ENCODE measurements at places on chromosomes 12 and 14.

DNA sequence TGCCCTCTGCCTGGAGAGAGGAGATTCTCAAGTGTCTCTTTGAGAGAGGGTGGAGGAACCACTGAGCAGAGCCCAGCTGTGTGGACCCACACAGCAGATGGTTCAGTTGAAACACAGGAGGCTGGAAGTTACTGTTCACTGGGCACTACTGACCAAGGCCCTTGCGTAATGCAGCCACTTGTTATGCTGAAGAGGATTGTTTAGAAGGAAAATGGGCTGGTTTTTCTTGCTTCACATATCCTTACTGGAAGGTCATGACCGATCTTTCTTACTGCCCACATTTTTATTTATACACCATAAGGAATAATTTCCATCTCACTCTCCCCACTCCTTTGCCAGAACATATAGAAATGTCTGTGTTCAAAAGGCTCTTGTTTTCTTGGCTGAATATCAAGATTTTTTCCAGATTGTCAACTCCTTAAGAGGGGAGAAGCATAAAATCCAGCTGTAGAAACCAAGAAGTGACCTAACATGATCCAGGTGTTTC is 375.1 kb upstream of the DDHD1 start:
- no peak for DNase-seq

DNA sequence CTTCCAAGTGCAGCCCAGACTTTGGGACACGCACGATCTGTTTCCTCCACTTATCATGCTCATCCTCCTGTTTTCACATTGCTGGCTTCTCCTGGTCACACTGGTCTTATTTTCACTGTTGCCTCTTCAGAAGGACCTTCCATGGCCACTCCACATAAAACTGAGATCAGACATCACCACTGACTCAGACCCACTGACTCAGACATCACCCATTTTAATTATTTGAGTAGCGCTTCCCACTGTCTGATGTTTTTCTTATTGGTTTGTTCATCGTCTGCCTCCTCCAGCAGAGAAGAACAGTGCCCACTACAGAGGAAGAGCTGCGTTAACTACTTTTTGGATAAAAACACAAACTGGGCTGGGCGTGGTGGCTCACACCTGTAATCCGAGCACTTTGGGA is 270.5 kb upstream of the PWP1 start:
- DNase-seq, result no peak

GRCh38 chr12:87467936-87468335 is 561.3 kb downstream of the C12orf50 start:
- DNase-seq, result no peak

- DNase-seq, result no peak
Measured at GRCh38 chr12:79299447-79300198, 391.1 kb downstream of the PAWR start.

DNA sequence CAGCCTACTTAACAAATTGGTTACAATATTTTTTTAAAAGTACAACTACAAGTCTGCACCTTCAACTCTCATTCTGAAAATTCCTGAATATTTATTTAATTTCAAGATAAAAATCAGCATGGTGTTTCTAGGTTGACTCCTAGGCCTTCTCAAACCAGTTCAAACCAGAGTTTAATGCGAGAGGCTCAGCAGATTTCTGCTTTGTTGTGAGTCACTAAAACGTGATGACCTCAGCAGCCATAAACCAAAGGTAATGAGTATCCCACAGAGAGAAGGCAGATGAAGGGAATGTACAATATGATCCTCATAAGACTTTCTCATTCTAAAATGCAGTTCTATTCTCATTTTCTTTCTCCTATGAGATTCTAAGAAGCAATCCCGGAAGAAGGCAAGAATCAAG is 1.5 kb downstream of the PRDM4 start:
- DNase-seq, result peak; percentile 18

DNA sequence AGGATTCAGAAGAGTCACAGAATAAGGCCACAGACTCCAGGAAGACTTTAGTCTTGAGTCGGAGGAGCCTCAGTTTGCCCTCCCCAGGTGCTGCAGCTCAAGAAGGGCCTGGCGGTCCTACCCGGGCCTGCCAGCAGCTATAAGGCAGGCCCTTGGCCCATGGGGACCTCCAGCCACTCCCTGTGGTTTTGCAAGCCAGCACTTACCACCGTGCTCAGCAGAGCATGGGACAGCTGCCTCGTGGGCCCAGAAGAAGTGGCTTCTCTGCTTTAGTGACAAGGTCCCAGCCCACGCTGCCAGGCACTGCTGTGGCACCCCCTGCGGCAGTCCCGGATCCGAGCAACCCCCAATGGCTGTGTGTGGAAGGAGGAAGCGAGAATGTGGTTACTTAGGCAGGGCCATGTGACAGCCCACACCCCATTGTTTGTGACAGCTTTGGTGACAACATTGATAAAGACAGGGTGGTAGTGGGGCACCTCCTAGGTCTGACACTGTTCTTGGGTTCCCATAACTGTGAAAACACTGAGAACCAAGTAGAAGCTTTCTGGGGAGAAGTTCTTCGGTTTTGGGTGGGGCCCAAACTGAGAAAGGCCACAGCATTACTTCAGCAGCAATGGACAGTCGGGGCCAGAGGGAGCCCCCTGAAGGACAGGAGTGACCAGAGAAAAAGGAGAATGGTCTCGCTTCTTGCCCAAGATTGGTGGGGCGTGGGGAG is at the start of gene SELPLG:
Gene SELPLG (minus strand): TSS at position 361 of the 715 bp plus-strand sequence. CDS start 9,587 bp downstream, outside the sequence.
- DNase-seq, result peak; percentile 92

GRCh38 chr14:105324080-105324778 is 9.7 kb downstream of the PACS2 start:
- DNase-seq, result no peak

- no peak for DNase-seq
Measured at GRCh38 chr14:104984056-104984894, 1.3 kb upstream of the CLBA1 start.

DNA sequence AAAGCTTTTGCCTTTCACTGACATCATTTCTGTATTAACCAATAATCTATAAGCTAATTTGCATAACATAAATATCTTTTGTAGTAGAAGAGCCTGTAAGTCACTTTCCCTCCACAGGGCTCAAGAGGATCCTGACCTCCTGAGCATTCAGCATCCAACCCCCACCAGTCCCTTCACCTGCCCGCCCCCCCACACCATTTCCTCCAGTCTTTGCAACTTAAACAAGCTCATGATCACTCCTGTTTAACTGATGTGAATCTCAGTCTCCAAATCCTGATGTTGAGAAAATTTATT is 12.0 kb upstream of the CRY1 start:
- DNase-seq, result no peak

- no peak for DNase-seq
Measured at GRCh38 chr12:2167231-2167630, 114.4 kb downstream of the CACNA1C start.

Measured in CD4-positive, alpha-beta T cell treated with Interleukin-10 for 1 hour (primary cell).